CD4-positive, alpha-beta memory T cell (primary cell): ENCODE measurements at places on chromosomes 4 and X.

DNA sequence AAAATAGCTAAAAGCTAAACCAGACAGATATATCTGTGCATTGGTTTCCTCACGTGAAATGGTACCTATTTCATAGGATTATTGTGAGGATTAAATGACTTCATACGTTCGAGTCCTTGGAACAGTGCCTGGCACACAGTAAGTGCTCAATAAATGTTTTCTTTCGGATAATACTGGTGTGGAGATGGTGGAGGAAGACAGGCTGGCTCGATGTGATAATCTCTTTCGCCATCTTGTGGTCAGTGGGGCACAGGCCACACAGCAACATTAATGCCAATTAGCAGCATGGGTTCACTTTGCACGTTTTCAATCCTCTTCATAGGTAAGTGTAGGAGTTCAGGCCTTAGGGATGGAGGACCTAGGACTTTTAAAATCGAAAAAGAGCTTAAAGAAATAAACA is 9.3 kb downstream of the PAGE4 start:
- no peak for DNase-seq

- no peak for DNase-seq
Observed at GRCh38 chrX:148517176-148517575, 16.8 kb downstream of the AFF2 start.

- no peak for DNase-seq
Observed at GRCh38 chr4:20351360-20352162, 99.9 kb downstream of the SLIT2 start.

DNA sequence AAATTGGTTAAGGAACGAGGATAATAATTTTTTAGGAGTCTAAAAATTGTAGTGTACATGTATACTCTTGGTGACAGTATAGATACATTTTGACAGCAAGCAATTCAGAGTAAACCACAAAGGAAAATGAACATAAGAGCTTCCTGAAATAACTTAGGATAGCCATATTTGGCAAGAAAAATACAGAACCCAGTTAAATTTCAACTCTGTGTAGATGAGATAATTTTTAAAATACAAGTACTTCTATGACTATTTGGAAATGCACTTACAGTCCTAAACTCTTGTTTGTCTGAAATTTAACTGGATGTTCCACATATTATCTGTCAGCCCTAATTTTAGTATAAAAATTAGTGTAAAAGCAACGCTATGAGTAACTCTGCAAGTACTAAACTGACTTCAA is 124.4 kb upstream of the PCDH18 start:
- DNase-seq: no peak

- no peak for DNase-seq
Observed at GRCh38 chr4:120622601-120623000, 299.9 kb downstream of the PRDM5 start.

DNA sequence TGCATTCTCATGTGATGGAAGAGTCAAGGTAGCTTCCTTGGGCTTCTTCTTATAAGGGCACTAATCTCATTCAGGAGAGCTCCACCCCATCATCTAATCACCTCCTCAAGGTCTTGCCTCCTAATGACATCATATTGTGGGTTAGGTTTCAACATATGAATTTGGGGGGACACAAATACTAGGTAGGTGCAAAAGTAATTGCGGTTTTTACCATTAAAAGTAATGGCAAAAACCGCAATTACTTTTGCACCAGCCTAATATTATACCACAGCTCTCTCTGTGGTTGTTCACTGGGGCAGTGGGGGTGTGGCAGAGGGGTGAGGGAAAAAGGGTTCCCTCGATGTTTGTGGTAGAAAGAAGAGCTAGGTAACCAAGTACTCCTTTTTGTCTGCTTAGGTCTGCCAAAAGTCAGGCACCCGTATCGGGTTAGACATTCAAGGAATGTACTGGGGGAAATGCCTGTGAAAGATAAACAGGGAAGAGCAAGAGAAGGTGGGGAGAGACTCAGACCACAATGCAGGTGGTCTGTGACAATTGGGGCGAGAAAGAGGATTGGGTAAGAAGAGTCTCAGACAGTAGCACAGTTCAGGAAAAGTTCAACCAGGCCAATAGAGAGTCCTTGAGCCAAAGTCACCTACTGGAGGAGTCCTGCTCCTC is 78.9 kb upstream of the MTM1 start:
- DNase-seq: no peak

GRCh38 chr4:80070880-80071603 is 2.0 kb downstream of the ANTXR2 start:
- no peak for DNase-seq

GRCh38 chrX:13763489-13763888 is 28.9 kb downstream of the OFD1 start:
- no peak for DNase-seq

GRCh38 chr4:41212616-41213203 is 1.6 kb downstream of the APBB2 start:
- DNase-seq: no peak

DNA sequence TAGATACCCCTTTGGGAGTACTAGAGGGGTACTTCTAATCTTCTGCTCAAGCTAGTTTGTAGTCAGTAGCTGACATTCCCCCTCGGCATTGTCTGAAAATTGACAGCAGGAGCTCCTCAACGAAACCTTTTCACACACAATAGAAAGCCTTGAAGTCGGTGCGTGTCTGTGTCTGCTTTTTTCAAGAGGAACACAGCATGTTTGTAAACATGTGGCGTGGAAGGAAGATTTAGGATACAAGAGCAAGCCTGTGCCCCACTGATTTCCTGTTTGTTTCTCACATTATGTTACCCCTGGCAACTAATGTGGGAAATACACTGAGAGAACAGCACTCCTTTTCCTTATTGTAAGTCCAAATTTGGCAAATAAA is 252.6 kb downstream of the ANKRD50 start:
- no peak for DNase-seq

GRCh38 chrX:19699151-19699550 is 183.8 kb upstream of the MAP3K15 start:
- no peak for DNase-seq

- no peak for DNase-seq
Observed at GRCh38 chr4:81599742-81600380, 128.2 kb upstream of the RASGEF1B start.

DNA sequence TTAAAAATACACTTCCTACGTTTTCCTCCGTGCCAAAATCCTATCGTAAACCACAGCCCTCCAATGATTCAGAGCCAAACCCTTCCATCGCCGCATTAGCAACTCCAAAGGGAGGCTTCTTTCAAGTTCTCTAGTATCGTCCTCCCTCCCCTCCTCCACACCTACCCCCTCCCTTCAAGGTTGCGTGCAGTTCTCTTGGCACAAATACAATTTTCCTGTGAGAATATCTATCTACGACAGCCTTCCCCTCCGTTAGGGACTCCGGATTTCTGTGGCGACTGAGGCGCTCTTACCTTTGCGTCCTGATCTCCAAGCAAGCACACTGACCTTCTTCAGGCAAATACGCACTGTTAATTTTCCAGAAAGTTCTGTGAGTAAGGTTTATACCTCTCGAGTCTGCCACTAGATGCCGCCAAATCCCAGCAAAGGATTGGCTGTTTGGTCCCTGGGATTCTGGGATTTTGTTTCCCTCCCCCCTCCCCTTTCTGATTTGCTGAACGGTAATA is 1.2 kb upstream of the MORF4L2 start:
- peak; percentile 55 for DNase-seq

DNA sequence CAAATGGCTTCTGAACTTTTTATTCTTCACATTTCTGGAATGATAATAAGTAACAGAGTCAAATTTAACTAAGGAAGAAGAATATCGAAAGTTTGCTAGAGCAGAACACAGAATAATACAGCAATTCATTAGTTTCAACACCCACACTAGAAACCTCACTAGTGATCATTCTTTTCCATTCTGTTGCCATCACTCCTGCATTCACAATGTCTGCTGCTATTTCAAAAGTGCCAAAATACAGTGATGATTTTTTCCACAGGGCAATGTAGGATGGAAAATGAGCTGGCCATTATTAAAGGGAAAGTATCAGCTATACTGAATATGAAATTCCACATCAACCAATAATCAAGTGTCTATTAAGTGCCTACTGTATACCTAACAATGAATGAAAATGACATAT is 186.7 kb downstream of the USP46 start:
- DNase-seq: no peak

DNA sequence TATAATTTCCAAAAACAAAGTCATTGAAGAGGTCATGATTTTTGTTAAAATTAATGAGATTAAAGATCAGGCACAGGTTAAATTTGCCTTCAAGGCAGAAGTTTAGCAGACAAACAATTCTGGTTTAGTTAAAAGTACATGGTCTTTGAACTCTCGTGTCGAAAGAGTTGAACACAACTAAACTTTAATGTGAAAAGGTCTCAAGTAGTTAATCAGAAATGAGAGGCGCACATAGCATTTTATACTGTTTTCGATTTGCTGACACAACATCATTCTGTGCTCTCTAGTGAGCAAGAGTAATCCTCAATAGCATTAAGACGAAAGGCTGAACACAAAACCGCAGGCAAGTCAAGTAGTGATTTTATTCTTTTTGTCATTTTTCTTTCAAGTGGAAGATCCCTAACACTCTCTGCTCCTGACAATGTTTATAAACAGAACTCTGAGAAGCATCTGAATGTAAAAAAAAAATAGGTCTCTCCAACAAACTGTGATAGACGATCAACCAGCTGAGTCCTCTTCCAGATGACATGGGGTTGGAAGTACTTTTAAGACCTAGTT is 49.8 kb downstream of the SH3RF1 start:
- no peak for DNase-seq

- DNase-seq: no peak
Observed at GRCh38 chrX:142238536-142238935, 33.4 kb upstream of the MAGEC2 start.

DNA sequence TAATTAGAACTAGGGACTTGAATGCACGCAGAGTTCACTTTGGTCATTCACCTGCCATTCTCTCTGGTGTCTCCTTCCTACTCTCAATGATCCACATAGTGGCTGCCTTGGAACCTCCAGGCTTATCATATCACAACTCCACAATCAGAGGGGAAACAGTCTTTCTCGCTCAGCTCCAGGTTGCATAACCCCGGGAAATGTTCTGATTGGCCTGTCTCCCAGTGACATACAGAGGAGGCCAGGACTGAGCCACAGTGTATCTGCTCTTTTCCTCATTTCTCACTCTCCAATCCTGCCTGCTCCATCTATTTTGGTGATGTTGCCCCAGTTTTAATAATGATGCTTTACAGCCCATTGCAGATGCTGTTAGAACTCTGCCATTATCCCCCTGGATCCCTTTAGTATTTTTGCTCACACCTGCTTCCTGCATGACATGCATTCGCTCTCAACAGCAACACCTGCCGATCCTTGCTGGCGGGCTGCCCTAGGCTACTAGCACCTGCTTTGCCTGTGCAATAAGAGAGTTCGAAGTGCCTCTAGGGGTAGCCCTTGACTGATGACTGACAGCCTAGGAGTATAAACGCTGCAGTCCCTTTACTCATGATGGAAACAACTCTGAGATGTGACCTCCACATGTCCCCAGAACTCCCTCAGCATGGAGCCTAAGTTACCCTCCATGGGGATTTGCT is 211.3 kb upstream of the RPS6KA3 start:
- no peak for DNase-seq

DNA sequence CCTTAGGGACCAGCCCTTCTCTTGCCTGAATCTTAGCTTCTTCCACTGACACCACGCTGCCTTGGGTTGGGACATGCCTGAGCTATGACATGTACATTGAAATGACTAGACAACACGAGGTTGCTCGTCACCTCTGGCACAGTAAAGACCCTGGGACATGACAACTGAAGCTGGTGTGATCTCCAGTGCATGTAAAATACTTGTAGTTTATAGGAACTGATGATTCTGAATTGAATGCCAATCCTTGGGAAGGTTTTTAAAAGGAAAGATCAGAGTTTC is 100.7 kb upstream of the PGRMC2 start:
- no peak for DNase-seq

DNA sequence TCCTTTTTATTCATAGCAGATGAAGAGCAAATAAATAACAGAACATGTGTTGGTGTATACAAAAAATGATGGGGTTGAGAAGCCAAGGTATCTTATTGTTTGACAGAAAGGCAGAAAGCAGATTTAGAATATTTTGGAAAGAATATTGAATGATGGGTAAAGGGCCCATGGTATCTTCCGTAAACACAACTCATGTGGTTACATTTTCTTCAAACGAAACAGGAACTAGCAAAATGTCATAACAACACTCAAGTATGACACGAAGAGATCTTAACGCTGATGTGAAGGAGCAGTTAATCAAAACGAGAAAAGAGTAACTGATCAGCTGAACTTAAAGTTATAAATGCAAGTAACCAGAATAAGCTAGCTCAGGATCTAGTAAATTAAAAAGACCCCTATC is 195.7 kb upstream of the GK2 start:
- DNase-seq: no peak
